K562 (cell line): ENCODE measurements at places on chromosomes 3 and 15.
A peak's percentile ranks its signal among the peaks of the same experiment; 100 is the strongest.

DNA sequence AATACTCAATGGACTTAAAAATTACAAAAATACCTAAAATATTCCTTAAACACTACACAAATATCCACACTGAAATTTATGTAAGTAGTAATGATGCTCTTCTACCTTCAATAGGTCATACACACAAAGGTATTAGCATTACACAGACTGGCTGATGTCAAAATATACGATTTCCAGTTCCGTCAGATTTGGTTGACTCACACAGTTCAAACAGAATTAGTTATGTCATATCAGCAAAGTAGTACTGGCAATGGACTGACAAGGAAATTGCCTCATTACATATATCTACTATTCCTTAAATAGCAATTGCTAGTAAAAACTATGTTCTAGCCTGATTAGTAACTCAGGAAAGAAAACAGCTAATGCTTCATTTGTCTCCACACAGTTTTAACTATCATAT, 70.8 kb downstream of the ADAM10 start:
- H3K4me3 ChIP-seq: no peak overlapping the region
- peak overlapping the region; percentile 3; the same call in 1 of the 3 replicates for H3K27ac ChIP-seq
- H3K27me3 ChIP-seq: no peaks in the 10 kb centered on the region
- H3K4me1 ChIP-seq: no peaks in the 10 kb centered on the region
- H3K36me3 ChIP-seq: peaks cover 17% of the 10 kb centered on the region; the same call in 2 of the 3 replicates
- no peak for DNase-seq

DNA sequence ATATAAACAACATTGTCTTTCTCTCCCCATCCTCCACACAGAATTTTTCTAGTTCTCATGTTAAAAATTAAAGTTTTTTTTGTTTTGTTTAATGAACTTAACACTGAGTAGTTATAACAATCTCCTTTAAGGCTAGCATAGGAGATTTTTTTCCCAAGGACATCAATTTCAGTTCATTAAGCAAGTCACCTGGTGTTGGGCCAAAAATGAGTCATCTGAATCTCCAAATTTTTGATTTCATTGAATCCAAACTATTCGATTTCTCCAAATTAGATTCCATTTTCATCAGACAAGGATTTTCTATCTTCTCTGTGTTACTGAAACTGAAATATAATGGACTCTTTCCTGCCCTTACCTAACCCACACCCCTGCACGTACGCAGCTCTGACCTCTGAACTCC, 631.4 kb upstream of the MDFIC2 start:
- no peaks in the 10 kb centered on the region for H3K27me3 ChIP-seq
- DNase-seq: no peak
- no peak overlapping the region for H3K4me3 ChIP-seq
- no peak overlapping the region for H3K27ac ChIP-seq

- no peaks in the 10 kb centered on the region for H3K36me3 ChIP-seq
- H3K4me3 ChIP-seq: no peak overlapping the region
- no peak for DNase-seq
- H3K27ac ChIP-seq: no peak overlapping the region
- H3K27me3 ChIP-seq: peaks cover 3% of the 10 kb centered on the region; the same call in 1 of the 3 replicates
- no peaks in the 10 kb centered on the region for H3K4me1 ChIP-seq
Observed at GRCh38 chr15:100694381-100695021, 92.1 kb downstream of the ASB7 start.

DNA sequence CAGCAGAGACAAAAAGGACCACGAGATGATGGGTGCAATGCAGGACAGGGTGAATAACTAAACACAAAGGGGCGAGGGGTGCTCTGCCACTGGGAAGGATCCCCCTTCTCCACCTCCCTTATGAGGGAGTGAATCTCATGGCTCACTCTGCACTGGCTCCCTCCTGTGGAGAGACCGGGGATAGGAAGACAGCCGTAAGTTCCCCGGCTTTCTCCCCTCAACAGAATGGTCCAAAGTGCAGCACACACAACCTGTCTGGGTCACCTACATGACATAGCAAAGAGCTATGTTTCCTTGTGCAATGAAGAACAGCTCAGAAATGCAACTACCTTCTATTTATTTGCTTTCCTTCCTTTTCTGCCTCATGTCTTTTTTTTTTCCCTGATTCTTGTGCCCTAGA, 7.8 kb upstream of the ACSBG1 start:
- DNase-seq: peak; percentile 54
- no peak overlapping the region for H3K4me3 ChIP-seq
- no peak overlapping the region for H3K27ac ChIP-seq
- H3K36me3 ChIP-seq: no peaks in the 10 kb centered on the region
- peaks cover 3% of the 10 kb centered on the region; the same call in 1 of the 2 replicates for H3K27me3 ChIP-seq
- peaks cover 19% of the 10 kb centered on the region for H3K4me1 ChIP-seq

- no peaks in the 10 kb centered on the region for H3K36me3 ChIP-seq
- H3K27ac ChIP-seq: no peak overlapping the region
- H3K4me3 ChIP-seq: no peak overlapping the region
- no peaks in the 10 kb centered on the region for H3K4me1 ChIP-seq
Observed at GRCh38 chr15:68674975-68675374, 96.2 kb downstream of the CORO2B start.

GRCh38 chr3:13700362-13700761, 151.4 kb downstream of the FBLN2 start:
- H3K27ac ChIP-seq: no peak overlapping the region
- peak; percentile 41 for DNase-seq
- no peaks in the 10 kb centered on the region for H3K36me3 ChIP-seq
- no peak overlapping the region for H3K4me3 ChIP-seq
- H3K4me1 ChIP-seq: no peaks in the 10 kb centered on the region

- H3K36me3 ChIP-seq: no peaks in the 10 kb centered on the region
- H3K27me3 ChIP-seq: no peaks in the 10 kb centered on the region; the same call in 1 of the 2 replicates
- peak; percentile 6 for DNase-seq
- H3K4me3 ChIP-seq: no peak overlapping the region
- no peaks in the 10 kb centered on the region for H3K4me1 ChIP-seq
Observed at GRCh38 chr3:70090322-70090913, 90.9 kb downstream of the SAMMSON start.

DNA sequence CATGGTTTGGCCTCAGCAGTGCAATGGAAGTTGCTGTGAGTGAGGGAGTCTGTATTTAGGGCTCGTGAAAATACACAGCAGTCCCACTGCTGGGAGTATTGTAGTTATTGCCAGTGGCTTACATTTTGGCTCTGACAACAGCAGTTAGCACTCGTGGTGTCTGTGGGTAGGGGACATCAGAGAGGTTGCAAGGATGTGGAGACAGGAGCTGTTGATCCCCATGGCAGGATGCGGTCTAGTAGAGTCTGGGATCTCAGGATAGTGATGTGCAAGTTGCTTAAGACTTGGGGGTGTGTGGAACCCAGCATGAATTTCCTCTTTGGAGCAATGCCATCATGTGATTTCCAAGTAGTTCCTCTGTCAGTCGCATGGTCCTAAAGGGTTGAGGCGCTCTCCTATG, 59.9 kb downstream of the GALK2 start:
- H3K27ac ChIP-seq: no peak overlapping the region
- H3K4me3 ChIP-seq: no peak overlapping the region
- H3K27me3 ChIP-seq: no peaks in the 10 kb centered on the region

DNA sequence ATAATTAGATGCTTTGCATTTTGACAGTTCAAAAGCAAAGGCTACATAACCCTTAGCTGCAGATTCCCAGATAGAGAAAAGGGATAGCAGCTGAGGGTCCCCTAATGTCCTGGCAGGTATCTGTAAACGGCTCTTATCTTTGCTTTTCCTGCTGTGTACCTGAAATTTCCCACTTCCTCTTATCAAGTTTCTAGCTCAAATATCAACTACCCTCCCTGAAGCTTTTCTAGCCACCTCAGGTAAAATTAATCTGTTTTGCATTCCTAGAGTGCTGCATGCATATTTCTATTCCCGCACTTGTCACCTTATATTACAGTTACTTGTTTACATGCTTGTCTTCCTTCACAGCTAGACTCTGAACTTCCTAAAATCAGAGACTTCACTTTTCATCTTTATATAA, 55.6 kb upstream of the STXBP5L start:
- no peaks in the 10 kb centered on the region for H3K36me3 ChIP-seq
- H3K27ac ChIP-seq: no peak overlapping the region
- no peaks in the 10 kb centered on the region for H3K4me1 ChIP-seq
- DNase-seq: no peak
- no peaks in the 10 kb centered on the region for H3K27me3 ChIP-seq
- H3K4me3 ChIP-seq: no peak overlapping the region

GRCh38 chr3:122283796-122284445, 41.1 kb upstream of the CSTA start:
- no peak for DNase-seq
- H3K4me3 ChIP-seq: no peak overlapping the region
- no peaks in the 10 kb centered on the region for H3K36me3 ChIP-seq
- H3K4me1 ChIP-seq: peaks cover 5% of the 10 kb centered on the region

- no peaks in the 10 kb centered on the region for H3K36me3 ChIP-seq
- no peak overlapping the region for H3K4me3 ChIP-seq
- H3K27ac ChIP-seq: no peak overlapping the region
- H3K27me3 ChIP-seq: no peaks in the 10 kb centered on the region
Observed at GRCh38 chr15:58453931-58454793, 22.4 kb downstream of the LIPC start.

GRCh38 chr15:57510647-57511046, 81.1 kb upstream of the MYZAP start:
- peaks cover 22% of the 10 kb centered on the region for H3K27me3 ChIP-seq
- no peak overlapping the region for H3K27ac ChIP-seq
- no peaks in the 10 kb centered on the region for H3K4me1 ChIP-seq
- no peaks in the 10 kb centered on the region for H3K36me3 ChIP-seq

GRCh38 chr3:42402394-42403096, 7.9 kb downstream of the LYZL4 start:
- no peaks in the 10 kb centered on the region; the same call in 2 of the 3 replicates for H3K27me3 ChIP-seq
- DNase-seq: no peak
- H3K27ac ChIP-seq: no peak overlapping the region
- H3K4me3 ChIP-seq: no peak overlapping the region
- no peaks in the 10 kb centered on the region for H3K4me1 ChIP-seq
- H3K36me3 ChIP-seq: no peaks in the 10 kb centered on the region

- H3K36me3 ChIP-seq: no peaks in the 10 kb centered on the region
- H3K4me3 ChIP-seq: no peak overlapping the region
- H3K27ac ChIP-seq: no peak overlapping the region
- no peaks in the 10 kb centered on the region for H3K27me3 ChIP-seq
- H3K4me1 ChIP-seq: no peaks in the 10 kb centered on the region
Observed at GRCh38 chr3:7709376-7710082, 792.1 kb upstream of the LMCD1 start.

DNA sequence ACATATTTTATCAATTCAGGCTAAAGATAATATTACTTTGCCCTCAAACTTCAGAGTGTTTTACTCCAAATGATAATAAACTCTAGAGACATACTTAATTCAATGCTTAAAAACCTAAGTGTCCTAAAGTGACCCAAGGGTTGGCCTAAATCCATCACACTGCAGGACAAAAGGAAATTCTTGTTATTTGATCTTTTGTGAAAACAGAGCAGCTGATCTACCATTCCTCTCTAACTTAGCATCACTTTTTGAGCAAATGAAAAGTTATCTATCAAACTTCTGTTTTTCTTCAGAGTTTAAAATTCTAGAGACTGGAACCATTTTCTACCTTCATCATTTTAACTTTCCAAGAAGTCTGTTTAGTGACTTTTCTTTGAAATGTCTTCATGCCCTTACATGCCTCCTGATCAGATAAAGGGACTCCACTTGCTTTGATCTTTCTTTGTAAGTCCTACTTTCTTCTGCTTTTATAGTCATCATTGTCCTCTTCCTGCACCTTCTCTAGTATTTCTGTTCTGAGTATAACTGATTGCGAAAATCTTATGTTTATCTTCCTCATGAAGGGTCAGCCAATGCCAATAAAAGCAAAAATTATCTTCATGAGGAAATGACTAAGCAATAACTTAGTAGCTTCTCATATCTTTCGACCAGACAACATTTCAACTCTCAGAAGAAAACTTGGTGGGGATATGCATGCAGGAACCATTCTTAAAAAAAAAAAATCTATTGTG, 378.7 kb upstream of the TGFBR2 start:
- no peaks in the 10 kb centered on the region for H3K27me3 ChIP-seq
- no peak overlapping the region for H3K27ac ChIP-seq
- H3K36me3 ChIP-seq: no peaks in the 10 kb centered on the region
- no peak overlapping the region for H3K4me3 ChIP-seq
- no peaks in the 10 kb centered on the region for H3K4me1 ChIP-seq

DNA sequence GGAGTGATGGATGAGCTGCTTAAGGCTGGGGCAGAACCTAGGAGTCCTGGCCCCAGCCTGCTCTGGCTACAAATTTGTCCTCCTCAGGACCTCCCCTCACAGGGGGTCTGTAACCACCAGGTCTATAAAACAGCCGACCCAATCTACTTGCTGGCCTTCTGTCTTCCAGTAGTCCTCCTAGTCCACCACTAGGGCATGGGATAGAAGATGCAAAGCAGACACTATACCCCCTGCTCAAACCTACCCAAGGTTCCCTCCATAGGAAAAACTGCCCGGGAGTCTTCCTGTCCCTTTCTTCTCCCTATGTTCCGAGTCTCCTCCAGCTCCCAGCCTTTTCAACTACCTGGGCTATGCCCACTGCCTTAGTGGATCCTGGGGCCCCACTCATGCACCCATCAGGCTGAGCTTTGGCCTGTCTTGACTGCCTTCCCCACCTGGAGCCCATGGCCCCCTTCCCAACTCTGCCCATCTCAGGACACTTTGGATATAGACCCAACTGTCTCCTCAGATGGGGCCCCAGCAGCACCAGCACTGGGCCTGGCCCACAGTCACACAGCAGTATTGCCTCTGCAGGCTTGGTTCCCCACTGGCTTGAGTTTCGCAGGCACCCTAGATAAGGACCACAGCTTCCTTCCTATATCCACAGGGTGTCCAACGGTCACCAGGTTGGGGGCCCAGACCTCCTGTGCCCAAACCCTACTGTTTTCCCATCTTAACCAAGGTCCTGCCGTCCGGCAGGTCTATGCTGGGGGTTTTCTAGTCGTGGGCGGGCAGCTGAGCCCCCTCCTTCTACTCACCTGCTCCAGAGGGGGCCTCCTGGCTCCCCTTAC, 1.1 kb downstream of the HYAL3 start:
- H3K27me3 ChIP-seq: no peaks in the 10 kb centered on the region
- H3K4me3 ChIP-seq: peak overlapping the region; percentile 83
- H3K4me1 ChIP-seq: peaks cover 21% of the 10 kb centered on the region; the same call in 2 of the 3 replicates

GRCh38 chr3:195761123-195761566, 40.4 kb downstream of the MUC20 start:
- H3K4me1 ChIP-seq: no peaks in the 10 kb centered on the region
- DNase-seq: no peak
- peaks cover 75% of the 10 kb centered on the region for H3K27me3 ChIP-seq
- H3K27ac ChIP-seq: no peak overlapping the region

DNA sequence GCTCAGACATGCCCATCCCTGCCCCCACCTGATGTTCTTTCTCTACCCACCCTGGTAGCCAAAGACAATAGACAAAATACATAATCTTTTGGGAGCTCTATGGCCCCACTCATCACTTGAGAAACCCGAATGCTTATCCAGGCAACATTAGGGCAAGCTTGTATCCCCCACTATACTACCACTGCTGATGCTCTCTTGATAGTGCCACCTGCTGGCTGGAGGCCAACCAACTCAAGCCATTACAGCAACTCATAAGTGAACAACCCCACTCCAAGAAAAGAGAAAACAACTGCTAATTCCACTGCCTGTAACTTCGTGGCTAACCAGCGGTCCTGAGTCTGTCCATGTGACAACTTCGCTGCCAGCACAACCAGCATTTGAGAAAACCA, 342.5 kb upstream of the TGFBR2 start:
- no peaks in the 10 kb centered on the region for H3K27me3 ChIP-seq
- no peak for DNase-seq
- no peaks in the 10 kb centered on the region for H3K36me3 ChIP-seq
- no peaks in the 10 kb centered on the region for H3K4me1 ChIP-seq
- no peak overlapping the region for H3K27ac ChIP-seq
- no peak overlapping the region for H3K4me3 ChIP-seq
